Lung microvascular endothelial cell (primary cell): ENCODE measurements at places on chromosomes 5 and 9. TPM values are rescaled to one million over a fixed set of nuclear protein-coding genes. Genes with fewer than 3 reads are reported as not detected.

ATOX1 gene
- 57.8 and 64.1 TPM in 2 replicates for total RNA-seq

LHX6 gene
- total RNA-seq, result 0.40 and 1.7 TPM in 2 replicates

PTPN3 gene
- total RNA-seq, result 0.65 and 2.6 TPM in 2 replicates

PLAC8L1 gene
- 0.20 TPM in 1 of 2 replicates, not detected in the other for total RNA-seq

PCAT7 gene
- total RNA-seq, result not detected in 2 replicates

DOK3 gene
- total RNA-seq, result 0.79 and 2.0 TPM in 2 replicates

DCAF12 gene
- total RNA-seq, result 13.5 and 18.8 TPM in 2 replicates

SLC25A2 gene
- total RNA-seq, result under 0.01 and 0.20 TPM in 2 replicates

SLIT3 gene
- total RNA-seq, result under 0.01 TPM in 2 replicates

EQTN gene
- total RNA-seq, result not detected in 2 replicates

DNA sequence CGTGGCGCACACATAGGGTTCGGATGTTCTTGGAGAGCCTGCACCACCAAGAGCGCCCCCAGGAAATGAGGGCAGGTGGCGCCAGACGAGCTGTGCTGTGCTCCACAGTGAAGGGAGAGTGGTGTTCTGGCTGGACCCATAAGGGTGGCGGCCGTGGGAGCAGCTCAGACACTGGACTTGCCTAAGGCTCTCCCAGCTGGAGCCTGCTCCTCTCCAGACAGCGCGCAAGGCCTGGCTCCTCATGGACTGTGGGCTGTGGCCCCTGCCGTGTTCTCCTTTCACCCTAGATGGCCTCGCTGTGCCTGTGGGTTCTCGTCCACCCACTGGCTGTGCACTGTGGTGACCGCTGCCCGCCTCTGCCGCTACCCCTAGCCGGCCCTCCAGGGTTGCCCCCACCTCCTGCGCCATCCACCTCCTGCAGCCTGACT is 92.9 kb downstream of the EHMT1 start:
- DNase-seq, result no peak

GRCh38 chr5:40204144-40204543 is 475.6 kb upstream of the PTGER4 start:
- DNase-seq, result peak; percentile 34

DNA sequence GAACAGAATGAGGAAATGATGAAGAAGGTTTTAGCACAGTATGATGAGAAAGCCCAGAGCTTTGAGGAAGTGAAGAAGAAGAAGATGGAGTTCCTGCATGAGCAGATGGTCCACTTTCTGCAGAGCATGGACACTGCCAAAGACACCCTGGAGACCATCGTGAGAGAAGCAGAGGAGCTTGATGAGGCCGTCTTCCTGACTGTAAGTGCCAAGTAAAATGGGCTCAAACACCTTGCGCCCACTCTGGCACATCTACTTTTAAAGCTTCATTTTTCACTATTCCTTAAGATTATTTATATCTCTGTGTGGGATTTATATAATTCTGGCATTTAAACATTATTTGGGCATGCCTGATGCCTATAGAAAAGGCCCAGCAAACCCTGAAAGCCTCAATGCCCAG is 55.6 kb downstream of the CMYA5 start:
- no peak for DNase-seq

GRCh38 chr9:93071464-93071863 is 13.0 kb downstream of the SUSD3 start:
- peak; percentile 33 for DNase-seq

DNA sequence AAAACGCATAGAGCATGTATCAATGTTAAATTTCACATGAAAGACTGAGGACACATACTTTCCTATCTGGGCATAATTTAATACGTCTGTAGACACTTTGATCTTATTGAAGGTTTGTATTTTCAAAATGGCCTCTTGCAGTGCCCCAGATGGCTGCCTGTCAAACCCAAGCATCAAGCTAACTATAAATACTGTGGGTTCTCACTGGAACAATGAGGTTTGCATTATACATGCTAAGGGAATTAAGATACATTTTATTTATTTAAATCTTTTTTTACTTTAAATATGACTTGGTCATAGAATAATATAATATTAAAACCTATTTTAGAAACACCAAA is 702.9 kb upstream of the GRAMD2B start:
- DNase-seq, result no peak

DNA sequence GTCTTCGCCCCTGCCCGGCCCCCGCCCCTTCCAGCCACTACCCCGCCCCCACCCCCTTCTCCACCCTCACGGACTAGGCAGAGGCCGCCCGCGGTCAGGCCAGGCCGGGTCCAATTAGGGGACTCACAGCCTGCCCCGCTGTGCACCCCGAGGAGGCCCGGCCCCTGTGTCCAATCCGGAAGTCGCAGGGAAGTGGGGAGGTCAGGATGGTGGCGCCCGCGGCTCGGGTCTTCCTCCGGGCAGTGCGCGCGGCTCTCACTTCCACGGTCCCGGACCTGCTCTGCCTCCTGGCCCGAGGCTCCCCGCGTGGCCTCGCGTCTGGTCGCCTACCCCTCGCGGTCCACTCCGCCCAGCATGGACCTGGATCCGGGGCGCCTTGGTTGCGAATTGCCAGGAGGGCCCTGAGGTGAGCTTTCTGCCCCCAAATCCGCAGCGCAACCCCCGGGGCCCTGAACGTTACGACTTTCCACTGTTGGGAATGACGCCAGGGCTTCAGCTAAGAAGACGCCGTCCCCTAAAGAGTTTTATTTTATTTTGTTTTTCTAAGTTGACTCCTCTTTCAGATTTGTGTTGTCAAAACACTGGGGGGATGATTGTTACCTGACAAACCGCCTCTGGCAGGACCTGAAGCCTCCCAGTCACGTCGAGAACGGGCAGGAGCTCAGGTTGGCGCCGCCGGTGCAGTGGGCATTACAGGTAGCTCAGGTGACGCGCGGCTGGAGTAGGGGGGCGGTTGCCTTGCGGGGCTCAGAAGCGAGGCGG is 763 bp upstream of the IRX2 start:
- no peak for DNase-seq

GRCh38 chr5:55600497-55601203 is 65.9 kb upstream of the PLPP1 start:
- DNase-seq, result peak; percentile 66

DNA sequence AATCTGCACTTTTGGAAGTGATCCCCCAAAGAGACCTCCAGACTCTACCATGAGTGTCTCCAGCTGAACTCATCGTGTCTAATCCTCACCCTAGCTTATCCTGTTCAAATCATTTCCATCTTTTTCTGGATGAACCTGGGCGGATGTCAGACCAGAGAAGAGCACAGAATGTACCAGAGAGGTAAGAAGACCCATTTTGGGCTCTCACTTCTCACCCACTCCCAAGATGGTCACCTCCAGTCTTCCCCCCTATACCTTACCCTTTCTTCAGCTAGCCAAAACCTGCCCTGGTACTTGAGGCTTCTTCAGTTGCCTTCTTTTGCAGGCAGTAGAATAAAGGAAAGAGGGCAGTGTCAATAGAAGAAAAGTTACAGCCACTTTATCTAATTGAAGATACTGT is 27.9 kb upstream of the ANXA2R start:
- no peak for DNase-seq

DNA sequence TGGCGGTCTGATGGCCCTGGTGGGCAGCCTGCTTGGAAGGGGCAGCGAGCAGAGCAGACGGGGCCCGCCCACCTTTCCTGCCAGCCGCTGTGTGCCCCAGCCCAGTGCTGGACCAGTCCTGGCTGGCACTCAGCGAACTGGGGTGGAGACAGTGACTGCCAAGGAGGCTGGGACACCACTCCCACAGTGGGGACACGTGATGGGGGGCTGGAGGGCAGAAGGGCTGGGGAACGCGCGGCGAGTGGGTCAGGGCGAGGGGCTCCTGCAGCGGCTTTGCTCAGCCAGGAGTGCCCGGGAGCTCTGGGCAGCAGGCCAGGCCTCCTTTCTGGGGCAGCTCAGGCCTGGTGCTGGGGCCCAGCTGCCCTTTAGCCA is 19.5 kb downstream of the NCS1 start:
- no peak for DNase-seq

DNA sequence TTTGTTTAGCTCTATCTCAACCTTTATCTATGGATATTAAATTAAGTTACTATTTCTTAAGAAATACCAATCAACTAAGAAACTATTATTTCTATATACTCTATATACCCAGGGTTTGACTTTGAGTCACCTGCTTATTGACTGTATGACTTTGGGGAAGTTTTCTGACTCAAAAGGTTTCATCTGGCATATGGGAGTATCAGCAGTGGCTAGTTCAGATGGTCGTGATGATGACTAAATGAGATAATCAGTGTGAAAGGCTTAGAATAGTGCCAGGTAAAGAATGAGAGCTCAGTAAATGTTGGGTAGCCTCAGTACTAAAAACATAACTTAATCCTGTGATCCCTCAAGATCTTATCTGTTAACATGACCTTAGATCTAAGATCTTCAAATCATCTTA is 179.7 kb upstream of the ISL1 start:
- no peak for DNase-seq

- DNase-seq, result no peak
Observed at GRCh38 chr5:3056866-3057265, 305.4 kb upstream of the IRX2 start.

- no peak for DNase-seq
Observed at GRCh38 chr5:3995954-3996619, 400.5 kb downstream of the IRX1 start.

DNA sequence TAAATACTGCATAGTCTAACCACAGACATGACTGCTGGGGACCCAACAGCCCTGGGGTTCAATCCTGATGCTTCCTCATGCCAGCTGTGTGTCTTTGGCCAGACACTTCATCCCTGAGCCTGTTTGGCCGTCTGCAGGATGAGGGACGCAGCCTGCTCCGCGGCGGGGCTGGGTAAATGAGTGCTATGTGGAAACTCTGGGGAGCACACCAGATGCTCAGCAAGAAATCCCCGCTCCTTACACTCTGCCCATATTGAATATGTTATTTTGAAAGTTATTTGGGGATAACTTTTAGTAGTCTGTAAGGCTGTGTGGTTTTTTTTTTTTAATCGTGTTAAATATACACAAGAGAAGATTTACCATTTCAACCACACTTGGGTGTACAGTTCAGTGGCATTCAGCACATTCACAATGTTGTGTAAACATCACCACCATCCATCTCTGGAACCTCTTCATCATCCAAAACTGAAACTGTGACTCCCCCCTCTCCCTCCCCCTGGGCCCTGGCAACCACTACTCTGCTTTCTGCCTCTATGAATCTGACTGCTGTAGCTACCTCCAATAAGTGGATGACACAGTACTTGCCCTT is 42.7 kb downstream of the SH3PXD2B start:
- no peak for DNase-seq

GRCh38 chr9:8649160-8649559 is 849.6 kb upstream of the DMAC1 start:
- DNase-seq, result no peak

DNA sequence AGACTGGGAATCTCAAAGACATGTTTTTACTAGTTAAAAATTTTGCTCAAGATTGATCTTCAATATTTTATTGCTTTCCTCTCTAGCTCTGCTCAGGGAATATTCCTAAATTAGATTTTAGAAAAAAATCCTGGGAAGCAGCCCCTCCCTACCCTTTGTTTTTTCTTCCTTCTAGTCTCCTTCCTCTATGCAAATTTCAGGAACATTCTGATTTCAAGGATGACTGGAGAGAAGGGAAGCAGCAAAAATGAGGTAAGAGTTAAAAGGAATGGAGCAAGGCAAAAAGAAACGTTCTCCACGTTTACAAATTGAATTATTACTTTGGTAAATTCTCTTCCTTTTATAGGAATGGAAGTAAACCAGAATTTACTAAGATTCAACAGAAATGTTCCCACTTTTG is 493.4 kb upstream of the TUSC1 start:
- no peak for DNase-seq

DNA sequence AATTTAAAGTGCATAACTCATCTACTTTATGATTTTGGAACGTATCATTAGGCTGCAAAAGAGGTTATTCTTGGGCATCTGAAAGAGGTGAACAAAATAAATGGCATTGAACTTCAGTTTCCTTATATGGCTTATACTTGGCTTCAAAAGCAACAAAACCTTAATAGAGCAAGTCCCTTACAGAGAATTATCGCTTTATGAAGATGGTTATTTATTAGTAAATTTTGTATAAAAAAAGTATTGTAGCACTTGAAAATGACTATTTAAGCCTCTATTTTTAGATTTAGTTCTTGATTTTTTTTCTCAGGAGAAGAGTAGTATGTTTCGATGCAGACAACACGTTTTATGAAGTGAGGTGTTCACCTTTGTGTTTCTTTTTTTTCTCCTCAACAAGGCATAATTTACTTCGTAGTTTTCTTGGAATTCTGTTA is 2.0 kb downstream of the ERBIN start:
- DNase-seq, result peak; percentile 12

DNA sequence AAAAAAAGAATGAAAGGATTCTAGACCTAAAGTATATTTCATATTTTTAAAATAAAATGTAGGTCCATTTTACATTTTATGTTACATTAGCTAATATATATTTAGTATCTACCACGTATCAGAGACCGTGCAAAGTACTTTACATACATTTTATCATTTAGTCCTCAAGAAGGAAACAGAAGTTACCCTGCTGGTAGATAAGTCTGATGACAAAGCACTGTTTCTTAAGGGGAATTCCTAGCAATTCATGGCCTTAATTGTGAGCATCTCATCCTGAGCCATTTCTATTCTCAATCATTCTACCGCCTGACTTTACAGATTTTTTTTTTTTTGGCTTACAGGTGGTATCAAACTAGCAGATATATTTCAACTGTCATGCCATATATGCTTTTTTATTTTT is 367.7 kb downstream of the PRELID2 start:
- no peak for DNase-seq

DNA sequence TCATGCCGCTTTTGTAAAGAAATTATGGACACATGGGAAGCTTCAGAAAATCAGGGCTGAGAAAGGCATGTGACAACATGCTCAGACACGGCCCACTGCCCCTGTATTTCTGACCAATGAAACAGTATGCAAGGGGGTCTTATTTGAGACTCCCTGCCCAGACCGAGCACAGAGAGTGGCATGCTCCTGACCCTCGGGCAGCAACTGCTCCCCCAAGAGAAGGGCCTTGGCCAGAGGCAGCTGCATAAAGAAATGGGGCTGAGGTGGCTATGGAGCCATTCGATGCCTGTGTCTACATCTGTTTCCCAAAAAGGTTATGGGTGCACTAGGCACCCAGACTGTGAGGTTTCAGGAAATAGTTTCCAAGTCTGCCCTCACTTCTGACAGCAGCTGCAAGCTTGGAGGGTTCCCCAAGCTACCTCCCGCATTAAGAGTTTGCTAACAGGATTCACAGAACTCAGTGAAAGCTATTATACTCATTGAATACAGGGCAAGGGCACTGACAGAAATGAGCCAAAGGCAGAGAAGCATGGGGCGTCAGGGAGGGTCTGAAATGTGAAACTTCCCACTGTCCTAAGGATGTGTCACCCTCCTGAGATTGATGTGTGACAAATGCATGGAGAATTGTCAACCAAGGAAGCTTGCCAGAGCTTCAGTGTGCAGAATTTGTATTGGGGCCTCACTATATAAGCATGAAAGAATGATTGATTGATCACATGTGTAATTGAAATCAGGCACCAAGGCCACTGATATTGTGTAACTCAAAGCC is 94.3 kb downstream of the DAP start:
- no peak for DNase-seq

- DNase-seq, result no peak
Observed at GRCh38 chr9:108674766-108675530, 180.8 kb downstream of the ACTL7B start.

- no peak for DNase-seq
Observed at GRCh38 chr5:21419383-21419782, 1431.4 kb upstream of the CDH18 start.

GRCh38 chr5:37272511-37272910 is 23.3 kb upstream of the CPLANE1 start:
- DNase-seq, result peak; percentile 3
